Foreskin keratinocyte (primary cell): ENCODE measurements at places on chromosomes 6 and 20. TPM values are rescaled to one million over a fixed set of nuclear protein-coding genes. Genes with fewer than 3 reads are reported as not detected.

- no peak for DNase-seq
Observed at GRCh38 chr6:170228946-170229310, 62.0 kb downstream of the DLL1 start.

DNA sequence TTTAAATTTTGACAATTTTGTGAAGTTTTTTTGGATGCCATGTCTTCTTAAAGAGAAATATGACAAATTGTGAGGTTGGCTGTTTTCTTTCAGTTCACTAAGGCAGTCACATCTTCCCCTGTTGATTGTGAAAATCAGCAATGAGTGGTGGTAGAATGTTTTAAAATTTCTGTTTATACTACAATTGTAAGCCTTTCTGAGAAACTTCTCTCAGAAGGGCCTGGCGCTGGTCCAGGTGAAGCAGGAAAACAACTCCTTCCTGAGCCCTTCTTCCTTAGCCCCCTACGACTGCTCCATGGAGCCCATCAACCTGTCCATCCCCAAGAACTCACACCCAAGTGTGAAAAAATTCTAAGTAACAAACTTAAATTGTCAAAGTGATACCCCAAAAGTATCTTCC is 80.6 kb downstream of the SSR1 start:
- no peak for DNase-seq

DNA sequence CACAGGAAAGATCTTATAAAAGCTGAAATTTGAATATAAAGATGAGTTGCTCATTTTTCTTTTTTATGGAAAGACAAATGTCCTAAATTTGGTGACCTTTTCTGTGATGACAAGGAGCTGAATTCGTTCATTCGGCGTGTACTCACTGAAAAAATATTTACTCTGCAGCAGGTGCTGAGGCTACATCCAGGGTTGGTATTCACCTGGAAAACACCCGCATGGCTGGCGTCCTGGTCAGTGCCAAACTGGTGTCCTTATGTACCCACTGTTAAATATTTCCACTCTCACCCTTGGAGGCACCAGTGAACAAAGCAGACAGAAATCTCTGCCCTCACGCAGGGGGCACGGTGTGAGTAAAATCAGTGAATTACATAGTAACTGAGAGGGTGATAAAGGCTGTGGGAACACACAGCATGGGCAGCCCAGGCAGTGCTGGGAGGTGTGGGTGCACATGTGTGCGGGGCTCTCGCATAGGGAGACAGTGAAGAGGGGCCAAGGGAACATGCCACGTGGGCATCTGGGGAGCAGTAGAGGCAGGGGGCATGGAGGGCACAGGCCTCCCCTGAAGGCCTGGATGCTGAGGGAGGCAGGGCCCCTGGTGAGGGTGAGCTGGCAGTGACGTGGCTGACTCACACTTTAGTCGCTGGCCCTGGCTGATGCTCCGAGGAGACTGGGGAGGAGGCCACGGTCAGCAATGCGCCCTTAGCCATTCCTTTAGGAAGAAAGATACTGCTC is 89.7 kb downstream of the INSM1 start:
- DNase-seq: no peak

DNA sequence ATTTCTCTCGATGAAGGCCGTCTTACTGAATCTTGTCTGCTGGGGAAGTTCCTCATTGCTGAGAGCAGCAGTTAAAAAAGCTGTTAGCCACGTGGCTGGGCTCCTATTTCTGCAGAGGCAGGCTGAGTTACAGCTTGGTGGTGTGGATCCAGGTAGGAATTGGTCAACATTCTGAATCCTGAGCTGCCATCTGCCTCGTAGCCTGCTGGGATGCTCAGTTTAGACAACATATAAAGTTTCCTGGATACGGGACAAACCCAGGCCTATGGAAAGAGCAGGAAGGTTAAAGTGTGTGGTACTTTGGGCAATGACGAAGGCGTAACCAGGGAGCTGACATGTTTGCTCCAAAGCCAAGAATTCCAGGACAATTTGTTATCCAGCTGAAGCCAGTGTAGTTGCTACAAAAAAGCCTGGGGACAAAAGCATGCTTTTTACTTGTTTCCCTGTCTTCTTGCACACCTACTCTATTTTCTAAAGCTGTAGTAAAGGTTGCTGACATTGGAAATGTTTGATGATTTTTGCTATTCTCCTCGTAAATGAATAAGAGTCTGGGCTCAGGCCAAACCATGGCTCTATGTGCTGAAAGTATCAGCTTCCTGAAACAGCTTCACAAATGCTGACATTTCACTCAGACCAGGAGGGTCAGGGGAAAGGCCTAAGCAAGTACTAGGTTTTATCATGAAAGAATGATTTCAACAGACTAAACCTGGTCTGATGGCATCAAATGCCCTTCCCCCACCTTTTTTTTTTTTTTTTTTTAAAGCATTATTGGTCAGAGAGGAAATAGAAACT is 12.4 kb upstream of the MYLK2 start:
- no peak for DNase-seq

DNA sequence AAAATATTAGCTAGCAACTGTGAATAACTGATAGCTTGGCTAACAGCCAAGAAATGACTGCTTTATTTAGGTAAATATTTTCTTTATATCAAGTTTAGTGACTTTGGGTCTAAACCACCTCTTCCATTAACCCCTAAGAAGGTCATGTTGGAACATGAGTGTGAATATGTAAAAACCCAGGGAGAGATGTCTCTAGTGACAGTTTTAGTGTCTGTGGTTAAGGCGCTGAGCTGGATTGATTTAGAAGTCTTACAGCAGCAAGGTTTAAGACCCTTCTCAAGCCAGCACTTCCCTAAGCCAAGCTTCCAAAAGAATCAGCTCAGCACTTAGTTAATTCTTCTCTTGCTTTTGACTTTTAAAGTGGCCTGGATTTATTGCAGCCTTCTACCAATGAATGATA is 11.4 kb upstream of the SIRT5 start:
- DNase-seq: no peak

DNA sequence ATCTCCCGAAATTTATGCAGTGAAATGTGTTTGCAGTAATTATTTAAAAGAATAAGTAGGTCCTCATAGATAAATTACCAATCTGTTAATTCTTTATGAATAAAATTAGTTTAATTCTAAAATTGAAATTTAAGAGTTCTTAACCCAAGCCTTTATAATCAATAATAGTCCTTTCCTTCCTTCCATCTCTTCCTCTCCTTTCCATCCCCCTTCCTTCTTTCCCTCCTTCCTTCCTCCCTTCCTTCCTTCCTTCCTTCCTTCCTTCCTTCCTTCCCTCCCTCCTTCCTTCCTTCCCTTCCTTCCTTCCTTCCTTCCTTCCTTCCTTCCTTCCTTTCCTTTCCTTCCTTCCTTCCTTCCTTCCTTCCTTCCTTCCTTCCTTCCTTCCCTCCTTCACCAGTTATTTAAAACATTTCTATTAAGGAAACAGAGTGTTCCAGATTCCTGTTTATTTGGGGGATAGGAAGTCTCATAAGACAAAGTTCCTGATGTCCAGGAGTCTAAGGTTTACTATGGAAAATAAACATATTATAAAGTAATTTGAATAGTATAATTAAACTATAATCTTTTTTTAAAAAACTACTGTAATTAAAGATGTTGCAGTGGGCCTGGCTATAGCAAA is 285.3 kb upstream of the NOX3 start:
- DNase-seq: no peak

DNA sequence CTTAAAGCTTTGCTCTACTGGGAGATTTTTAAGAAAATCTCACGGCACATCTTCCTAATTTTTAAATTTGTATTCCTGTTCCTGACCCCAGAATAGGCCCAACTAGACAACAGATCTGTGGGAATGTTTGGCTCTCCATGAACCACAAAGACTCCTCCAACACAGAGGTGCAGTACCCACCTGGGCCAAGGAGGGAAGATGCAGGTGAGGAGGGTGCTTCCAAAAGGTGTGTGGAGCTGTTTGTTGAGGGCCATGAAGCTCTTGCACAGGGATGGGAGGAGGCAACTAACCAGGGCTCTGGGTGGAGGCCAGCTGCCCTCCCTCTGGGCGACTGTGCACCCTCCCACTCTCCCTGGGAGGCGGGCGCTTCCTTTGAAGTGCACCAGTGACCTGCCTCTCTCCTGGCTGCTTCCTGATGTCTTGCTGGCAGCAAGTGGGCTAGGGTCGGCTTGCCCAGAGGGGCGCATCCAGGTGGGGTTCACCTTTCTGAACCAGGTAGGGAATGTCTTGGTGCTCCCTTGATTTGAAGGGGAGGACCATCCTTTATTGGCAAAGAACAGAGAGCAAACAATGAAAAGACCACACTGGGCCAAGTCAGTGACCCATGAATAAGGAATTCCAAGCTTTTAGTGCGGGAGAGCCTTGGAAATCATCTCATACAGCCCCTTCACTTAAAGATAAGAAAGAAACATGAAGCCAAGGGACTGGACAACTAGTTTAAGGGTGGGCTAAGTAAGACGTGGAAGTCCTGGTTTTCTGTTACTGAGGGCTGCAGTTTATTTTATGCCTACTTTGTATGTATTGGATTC is 76.0 kb downstream of the ANKRD6 start:
- no peak for DNase-seq

DNA sequence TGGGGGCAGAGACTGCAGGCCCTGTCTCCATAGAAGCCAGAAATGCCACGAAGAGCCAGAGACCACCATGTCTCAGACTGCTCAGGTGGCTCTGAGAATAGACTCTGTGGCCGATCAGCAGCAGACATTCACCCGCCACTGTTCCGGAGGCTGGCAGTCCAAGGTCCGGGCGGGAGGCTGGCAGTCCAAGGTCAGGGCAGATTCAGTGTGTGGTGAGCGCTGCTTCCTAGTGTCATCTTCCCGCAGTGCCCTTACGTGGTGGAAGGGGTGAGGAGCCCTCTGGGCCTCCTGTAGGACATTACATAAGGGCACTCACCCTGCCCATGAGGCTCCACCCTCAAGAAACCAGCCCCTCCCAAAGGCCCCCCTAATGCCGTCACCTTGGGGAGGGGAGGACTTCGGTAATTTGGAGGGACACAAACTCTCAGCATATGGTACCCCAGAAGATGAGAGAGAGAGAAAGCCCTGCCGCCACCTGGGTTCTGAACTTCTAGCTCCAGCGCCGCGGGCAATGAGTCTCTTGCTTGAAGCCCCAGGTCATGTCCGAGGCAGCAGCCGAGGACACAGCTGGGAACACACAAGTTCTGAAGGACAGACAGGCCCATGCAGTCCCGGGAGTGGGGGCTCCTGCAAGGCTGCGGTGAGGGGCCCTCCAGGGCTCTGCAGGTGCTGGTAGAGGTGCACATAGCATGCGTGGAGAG is 36.4 kb downstream of the DACT2 start:
- DNase-seq: no peak

GRCh38 chr6:118897386-118897785 is 3.4 kb downstream of the ASF1A start:
- DNase-seq: no peak

The SEL1L2 gene
- total RNA-seq: not detected in 2 replicates

The PPP1R3G gene
- total RNA-seq: 0.07 and 0.10 TPM in 2 replicates

The RRAGD gene
- 0.04 and 0.14 TPM in 2 replicates for total RNA-seq

The TOMM34 gene
- total RNA-seq: 51.1 and 53.5 TPM in 2 replicates

The BPIFB1 gene
- total RNA-seq: not detected in 2 replicates
